MV-4-11 (cell line): ENCODE measurements at places on chromosomes 2 and 18.
A peak's percentile ranks its signal among the peaks of the same experiment; 100 is the strongest.

DNA sequence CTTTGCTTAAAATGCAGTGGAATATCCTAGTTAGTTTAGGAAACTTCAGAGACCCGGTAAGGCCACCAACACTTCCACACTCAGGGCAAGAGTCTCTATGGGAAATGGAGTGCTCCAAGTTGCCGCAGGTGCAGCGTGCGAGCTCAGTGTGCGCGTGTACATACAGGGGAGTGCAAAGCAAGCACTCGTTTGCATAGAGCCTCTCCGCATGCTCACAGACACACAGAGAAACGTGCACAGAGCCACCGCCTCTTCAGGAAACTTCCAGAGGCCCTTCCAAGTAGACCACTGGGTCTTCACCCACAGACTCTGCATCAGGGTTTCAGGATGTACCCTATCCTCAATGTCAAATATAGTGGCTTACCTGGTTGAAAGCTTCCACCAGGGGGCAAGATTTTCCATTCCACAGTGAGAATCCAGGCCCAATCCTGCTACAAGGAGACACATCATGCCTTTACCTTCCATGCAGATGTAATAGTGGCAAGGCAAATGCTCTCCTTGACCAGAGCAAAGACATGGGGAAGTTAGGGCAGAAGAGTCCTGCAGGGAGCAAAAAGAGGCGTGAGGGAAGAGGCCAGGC lies 513.0 kb upstream of the MYT1L start:
- no peak for DNase-seq

- no peak for DNase-seq
Measured at GRCh38 chr18:37456395-37456794, 109.2 kb downstream of the CELF4 start.

DNA sequence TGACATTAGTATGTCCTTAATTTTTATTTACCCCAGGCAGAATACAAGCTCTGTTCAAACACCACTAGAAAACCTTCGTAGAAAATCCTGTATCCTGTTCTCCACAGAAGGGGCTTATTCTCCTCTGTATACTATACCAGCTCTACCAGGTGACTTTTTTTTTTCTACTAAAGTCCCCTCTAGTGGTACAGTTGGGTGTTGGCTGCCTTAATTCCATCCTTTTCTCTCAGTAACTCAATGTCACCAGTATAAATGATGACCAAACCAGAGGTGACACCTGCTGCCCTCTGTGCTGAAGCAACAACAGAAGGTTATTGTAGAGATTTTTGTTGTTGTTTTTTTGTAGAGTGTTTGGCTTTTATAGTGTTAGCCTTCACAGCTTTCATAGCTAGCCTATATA lies 1322.0 kb downstream of the LRP1B start:
- DNase-seq: no peak

GRCh38 chr2:88429929-88430328 lies 22.6 kb downstream of the FOXI3 start:
- no peak for DNase-seq

DNA sequence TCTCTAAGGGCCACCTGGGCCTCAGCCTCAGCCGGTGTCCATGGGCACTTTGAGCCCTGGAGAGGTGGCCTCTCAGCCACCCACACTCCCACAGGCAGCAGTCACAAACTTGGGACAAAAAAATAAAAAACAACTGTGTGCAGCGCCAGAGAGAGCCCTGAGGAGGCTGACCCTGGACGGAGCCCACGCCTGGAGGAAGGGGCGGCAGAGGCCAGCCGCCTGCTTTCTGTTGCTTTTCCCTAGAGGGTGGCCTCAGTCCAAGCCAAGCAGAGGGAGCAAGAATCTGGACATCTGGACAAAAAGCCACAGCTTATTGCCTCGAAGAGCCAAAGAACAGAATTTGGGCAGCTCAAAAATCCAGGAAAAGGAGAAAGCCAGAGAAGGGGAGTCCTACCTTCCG lies 43.3 kb upstream of the LDLRAD4 start:
- DNase-seq: no peak

DNA sequence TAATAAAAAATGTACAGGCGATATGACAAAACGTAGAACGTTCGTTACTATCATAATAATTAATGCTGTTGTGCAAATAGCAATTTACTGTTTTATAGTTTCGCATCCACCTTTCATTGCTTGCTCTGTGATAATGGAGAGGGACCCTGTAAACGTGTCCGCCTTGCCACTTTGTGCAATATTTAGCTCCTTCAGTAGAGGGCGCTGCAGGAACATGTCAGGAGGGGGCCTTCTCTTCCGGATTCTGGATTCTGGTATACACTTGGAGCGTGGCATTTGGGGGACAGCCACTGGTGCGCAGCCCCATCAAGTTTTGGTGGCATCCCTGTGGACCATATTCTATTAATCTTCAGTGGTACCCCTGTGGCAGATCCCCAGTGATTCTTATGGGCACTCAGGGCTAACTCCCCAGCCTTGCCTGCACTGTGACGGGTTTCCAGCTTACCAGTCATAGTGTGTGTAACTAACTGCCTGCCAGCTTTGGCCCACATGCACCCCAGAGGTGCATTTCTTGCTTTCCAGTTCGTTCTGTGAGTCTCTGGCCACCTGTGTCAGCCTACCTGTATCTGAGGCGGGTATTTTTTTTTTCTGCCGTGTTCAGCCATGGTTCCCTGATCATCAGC lies 140.3 kb downstream of the CYRIA start:
- DNase-seq: peak; percentile 49

- DNase-seq: peak; percentile 45
Measured at GRCh38 chr18:79680100-79680879, 687 bp downstream of the CTDP1 start.

GRCh38 chr2:155190342-155190741 lies 491.8 kb downstream of the KCNJ3 start:
- no peak for DNase-seq

DNA sequence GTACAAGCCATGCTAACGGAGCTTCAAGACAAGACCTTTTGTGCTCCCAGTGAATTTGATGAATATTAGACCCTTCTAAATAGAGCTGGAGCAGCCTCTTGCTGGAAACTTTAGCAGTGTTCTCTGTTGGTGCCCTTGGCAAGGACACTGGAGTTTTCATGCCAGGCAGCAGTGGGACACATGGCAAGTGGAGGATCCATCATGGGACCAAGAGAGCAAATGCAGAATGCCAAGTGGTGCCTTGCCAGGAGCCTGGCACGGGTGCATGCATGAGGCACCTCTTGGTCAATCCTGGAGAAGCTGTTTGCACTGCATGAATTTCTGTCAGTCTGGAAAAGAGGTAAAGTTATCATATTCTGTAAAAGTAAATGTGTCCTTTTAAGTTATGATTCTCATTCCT lies 59.1 kb downstream of the NETO1 start:
- DNase-seq: no peak

GRCh38 chr2:75474115-75474514 lies 86.6 kb downstream of the EVA1A start:
- DNase-seq: no peak

GRCh38 chr2:46293466-46293865 lies 3.7 kb upstream of the EPAS1 start:
- no peak for DNase-seq

DNA sequence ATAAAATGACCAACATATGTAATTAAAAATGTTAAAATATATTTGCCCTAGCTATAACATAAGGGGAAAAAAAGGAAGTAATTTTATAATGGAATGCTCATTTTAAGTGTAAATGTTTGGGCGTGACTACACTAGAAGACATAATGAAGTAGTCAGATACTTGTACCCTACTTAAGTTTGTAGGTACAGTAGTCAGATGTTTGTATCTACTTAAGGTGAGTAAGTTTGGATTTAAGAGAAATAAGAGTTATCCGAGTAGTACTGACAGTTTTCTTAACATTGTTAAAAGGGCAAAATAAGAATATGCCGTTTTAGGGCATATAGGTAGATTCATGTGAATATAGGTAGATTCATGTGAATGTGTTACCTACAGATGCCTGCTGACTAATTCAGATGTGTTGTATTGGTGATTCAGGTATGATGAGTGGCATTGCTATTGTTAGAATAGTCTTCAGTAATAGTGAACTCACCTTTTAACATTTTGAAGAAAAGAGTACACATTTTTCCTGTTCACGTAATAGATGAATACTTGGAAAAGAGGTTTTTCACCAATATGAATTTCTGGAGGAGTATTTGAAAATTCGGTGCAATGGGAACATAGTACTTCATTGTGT lies 14.9 kb downstream of the VAPA start:
- no peak for DNase-seq

GRCh38 chr2:99520195-99520594 lies 30.4 kb upstream of the REV1 start:
- DNase-seq: no peak

DNA sequence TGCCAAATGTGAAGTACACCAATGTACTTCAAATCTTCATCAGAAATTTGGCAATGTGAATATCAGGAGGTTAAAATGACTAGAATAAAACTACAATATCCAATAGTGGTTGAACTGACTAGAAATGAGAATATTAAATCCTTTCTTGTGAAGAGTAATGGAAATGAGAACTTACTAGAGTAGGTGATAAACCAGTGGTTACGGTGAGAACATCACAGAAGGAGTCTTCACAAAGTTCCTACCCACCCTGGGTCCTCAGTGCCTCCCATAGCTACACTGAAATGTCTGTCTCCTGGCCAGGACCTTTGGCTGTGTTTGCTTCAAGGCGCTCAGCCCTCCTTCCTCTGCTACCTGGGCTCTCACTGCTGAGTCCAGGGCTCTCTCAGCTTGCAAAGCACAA lies 289.7 kb downstream of the STK39 start:
- DNase-seq: no peak

DNA sequence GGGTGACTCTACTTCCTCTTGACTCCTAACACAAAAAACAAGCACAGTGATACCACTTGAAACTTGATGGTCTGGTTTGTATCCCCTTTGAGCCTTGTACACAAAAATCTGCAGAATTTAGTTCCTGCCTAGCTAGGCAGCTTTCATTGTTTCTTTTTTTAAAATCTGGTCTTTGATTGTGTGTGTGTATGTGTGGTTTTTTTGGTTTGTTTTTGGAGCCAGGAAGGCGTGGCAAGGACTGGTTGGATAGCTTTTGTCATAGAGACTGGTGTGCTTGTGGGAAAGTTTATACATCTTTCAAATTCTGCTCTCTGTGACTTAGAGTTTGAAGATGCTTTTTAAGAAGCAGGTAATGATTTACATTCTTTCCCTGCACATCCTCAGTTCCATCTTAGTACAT lies 127.4 kb downstream of the TANC1 start:
- no peak for DNase-seq

DNA sequence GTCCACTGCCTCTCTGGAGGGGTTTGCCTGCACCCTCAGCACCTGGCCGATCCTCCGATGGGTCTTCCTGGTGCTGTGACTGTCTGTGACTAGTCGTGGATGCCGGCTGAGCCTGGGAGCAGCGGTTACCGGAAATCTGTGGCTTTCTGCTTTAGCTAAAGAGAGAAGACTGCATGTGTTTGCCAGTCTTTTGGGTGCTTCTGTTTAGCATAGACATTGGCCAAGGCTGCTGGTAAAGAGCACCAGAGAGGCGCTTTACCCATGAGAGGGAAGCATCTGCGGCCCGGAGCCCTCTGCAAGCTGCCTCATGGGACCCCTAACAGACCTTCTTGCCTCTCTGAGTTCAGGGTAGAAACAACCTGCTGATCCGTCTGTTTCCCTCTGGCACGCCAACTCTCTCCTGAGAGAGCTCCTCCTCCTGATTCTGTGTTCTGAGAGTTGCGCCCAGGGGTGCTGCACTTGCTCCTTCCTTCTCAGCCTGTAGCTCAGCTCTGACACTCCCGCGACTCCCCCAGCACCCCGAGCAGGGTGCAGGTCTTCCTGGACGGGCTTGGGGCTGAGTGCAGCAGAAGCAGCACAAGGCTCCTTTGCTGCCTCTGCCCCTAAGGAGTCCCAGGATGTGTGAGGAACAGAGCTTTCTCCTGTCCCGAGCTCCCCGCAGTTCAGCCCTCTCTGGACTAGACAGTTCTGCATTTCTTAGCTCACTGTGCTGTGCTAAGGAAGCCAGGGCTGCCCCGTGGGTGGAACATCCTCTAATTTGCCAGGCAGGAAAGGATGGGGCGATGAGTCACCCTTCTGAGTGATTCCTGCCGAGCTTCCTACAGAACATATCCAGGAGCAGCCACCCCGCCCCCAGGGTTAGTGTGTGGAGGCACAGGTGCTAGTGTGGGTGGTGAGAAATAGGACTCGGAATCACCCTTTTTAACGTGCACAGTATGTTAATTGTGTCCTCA lies 203.2 kb downstream of the SH3RF3 start:
- peak; percentile 71 for DNase-seq

DNA sequence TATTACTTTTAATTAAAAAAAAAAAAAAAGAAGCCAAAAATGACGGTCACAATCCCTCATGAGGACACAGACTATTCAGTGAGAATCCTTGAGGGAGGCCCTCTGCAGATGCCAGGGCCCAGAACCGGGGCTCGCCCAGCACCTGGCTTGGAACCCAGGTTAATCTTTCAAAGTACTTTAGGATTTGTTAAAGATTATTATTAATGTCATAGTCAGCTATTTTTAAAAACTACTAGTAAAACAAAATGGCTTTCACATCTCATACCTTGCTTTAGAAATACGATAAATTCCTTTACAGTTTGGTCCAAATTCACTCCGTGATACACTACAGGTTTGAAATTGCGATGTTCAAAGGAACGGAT lies 27.1 kb downstream of the C2orf76 start:
- DNase-seq: no peak

- DNase-seq: no peak
Measured at GRCh38 chr2:47237375-47238334, 82.5 kb upstream of the STPG4 start.
